ENCODE measurements at places on chromosomes 4 and X.

- DNase-seq, result no peak
Observed at GRCh38 chr4:1836650-1837049, 19.3 kb downstream of the LETM1 start.

- DNase-seq, result no peak
Observed at GRCh38 chr4:36446275-36446674, 164.9 kb downstream of the DTHD1 start.

DNA sequence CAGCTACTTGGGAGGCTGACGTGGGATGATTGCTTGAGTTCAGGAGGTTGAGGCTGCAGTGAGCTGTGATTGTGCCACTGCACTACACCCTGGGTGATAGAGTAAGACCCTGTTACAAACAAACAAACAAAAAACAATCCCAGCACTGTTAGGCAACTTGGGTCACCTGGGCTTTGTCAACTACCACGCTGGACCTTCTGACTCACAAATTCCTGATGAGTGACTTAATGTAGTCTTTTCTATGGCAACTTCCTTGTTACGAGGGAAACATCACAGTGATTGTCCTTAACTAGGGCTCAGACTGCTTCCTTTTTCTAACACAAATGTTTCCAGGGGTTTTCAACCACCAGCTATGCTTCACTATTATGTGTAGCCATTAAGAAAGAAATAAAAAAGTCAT lies 128.8 kb upstream of the GPC4 start:
- peak; percentile 4 for DNase-seq

DNA sequence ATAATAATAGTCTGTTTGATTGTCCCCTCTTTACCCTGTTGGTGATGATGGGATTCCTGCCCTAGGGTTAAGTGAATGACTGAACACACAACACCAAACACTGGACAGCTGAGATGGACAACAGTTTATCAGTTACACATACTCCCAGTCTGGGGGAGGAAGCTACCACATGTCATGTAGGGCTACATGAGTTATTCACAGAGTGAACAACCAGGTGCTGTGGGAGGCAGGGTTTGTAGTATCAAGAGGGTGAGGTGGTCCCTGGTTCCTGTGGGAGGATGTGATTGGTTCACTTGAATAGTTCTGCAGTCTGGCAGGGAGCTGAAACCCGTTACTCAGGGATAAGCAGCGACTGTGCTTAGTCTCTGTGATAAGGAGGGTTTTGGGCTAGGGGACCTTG lies 88.8 kb upstream of the AP1S2 start:
- no peak for DNase-seq

DNA sequence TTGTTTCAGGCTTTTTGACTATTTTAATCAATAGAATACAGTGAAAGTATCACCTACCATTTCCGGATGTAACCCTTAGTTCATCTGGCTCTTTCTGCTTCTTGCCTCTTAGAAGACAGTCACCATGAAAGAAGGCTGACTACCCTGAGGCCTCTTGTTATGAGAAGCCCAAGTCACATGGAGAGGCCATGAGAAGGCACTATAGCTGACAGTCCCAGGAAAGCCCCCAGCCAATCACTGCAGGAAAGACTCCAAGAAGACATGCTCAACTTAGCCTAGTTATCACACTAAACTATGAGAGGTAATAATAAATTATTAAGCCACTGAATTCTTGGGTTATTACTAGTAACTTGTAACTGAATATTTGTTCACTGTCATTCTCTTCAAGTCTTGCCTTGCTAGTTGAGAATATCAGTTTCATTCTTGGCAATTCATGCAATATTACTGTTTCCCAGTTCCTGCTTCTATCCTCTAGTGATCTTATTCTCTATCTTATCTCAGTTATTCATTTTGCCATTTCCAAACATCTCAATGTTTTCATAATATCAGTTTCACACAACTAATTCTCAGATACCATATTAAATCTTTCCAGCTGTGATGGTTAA lies 57.1 kb upstream of the GUCY1A1 start:
- no peak for DNase-seq

DNA sequence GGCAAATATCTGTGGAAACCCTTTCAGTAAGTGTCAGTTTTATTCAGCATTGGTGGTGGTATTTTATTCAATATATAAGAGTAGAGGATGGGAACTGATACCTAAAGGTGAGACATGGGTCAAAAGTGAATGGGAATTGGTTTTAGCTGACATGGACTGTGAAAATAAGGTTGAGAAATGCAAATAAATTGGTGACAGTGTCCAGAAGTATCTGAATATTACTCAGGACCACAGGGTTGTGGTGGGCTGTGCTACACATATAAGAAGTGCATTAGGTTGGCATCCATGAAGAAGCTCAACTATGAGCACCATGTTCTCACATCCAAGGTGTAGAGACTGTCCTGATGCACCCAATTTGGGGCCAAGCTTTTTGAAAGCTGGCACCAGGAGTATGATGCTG lies 45.0 kb downstream of the ETDC start:
- DNase-seq, result no peak

- no peak for DNase-seq
Observed at GRCh38 chr4:1472148-1472797, 66.0 kb upstream of the NKX1-1 start.
